ENCODE measurements at places on chromosomes 2 and 18.

DNA sequence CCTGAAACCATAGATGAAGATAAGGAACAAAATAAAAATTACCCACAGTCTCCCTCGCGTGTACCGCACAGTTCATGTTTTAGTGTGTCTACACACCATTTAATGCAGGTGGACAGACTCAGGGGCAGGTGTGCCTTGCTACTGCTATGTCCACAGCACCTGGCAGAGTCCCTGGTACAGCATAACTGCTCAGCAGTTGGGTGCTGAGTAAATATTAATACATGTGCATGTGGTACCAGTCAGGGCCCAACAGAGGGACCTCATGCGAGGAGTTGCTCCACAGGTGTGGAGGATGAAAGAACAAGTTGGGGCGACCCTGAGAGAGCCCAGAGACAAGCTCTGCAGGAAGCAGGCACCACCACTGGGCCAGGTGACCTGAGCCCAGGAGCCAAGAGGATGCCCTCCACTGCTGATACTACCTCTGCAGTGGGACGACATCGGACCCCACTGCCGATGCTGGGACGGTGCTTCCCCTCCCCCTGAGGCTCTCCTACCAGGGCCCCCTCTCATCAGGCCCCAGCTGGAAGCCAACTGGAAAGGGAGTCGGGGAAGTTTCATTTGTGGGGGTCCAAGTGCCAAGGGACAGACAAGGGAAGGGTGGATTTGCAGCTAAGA, 100.8 kb downstream of the NEDD4L start:
- no peak for DNase-seq

DNA sequence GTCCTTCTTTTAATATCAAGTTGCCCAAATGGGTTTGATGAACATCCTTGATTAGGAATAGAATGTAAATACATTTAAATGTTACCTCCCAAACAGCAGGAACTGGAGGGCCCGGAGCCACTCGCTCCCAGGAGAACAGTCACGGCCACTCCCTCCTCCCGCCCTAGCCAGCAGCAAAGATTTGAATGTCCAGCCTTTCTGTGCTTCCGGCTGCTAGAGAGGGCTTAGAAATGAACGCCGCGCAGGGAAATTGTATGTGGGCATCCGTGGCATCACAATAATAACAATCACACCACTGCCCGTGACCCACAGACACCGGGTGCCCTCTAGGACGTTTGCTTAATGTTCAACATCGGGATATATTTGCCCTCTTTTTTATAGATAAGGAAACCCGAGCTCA, 164.9 kb upstream of the SALL3 start:
- DNase-seq, result no peak

DNA sequence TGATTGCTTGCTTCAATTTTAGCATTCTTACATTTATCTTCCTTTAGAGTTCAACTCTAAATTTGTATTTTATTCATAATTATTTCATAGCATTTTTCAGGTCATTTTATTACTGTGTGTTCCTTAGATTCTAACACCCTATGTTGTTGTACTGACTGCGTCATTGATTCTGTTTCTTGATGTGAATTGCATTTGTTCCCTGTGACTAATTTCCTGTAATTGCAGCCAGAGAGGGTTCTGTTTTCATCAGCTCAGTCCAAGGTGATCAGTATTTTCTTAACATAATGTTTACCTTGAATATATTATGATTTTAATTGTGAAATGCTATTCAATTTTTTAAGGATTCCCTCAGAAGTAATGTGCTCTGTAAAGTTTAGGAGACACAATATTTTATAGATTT, 970.2 kb upstream of the PIK3C3 start:
- DNase-seq, result no peak

DNA sequence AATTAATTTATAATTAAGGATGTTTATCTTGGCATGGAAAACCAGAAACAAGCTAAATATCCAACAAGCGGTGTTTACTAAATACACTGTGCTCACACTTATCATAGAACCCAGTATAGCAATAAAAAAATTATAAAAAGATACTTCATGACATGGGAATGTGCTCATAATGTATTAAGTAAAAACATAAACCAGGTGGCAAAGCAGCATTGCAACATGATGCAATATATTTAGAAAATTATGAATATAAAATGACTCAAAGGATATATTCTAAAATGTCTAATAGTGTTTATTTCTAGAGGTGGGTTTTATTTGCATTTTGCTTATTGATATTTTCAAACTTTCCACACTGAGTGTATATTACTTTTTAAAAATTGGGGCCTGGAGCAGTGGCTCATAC, 84.4 kb upstream of the ATL2 start:
- DNase-seq, result no peak

DNA sequence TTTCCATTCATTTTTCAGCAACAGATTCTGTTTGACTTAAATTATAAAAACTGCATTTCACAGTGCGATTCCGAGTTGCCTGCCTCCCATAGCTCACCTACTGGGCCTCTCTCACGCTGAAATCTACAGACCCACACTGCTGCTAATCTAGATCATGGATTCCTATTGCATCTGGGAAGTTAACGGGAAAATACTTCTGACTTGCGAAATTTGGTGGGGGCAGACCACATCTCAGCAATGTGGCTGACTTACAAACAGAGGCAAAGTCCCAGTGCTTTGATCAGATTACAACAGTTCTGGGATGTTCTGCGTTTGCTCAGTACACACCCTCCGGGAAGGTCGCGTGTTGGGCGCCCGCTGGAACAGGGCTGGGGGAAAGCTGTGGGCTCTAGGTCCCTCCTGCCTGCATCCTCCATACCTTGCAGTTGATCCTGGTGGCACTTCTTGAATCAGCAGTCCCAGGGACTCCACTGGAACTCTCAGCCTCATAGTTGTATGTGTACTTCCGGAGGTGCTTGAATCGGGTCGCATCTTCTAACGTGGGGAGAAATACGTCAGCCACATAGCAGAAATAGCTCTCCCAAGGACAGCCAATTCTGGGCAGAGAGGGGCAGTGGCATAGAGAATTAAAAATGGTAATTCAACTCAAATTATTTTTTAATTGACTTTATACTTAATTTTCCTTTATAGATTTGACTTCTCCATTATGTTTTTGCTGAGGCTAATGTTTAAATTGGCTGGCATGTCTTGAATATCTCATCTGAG, 1.7 kb downstream of the APOB start:
- no peak for DNase-seq
